ENCODE measurements at places on chromosomes 2 and 18.

- DNase-seq: no peak
Measured at GRCh38 chr2:233353769-233354499, at the start of gene DGKD. Gene DGKD (plus strand): TSS chr2:233354494. CDS start chr2:233354519, 25 bp downstream.

DNA sequence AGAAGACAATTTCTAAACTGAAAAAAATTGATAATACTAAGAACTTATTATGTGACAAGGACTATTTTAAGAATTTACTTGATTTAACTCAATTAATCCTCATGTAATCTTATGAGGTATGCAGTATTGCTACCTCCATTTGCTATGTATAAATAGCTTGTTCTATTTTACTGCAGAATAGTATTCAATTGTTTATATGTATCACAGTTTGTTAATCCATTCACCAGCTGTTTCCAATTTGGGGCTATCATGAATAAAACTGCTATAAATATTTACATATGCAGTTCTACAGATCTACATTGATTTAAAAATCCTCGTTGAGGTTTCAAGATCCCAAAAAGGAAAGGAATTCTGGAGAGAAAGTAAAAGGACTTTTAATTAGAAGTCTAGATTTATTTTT is 54.8 kb upstream of the DOCK10 start:
- no peak for DNase-seq

DNA sequence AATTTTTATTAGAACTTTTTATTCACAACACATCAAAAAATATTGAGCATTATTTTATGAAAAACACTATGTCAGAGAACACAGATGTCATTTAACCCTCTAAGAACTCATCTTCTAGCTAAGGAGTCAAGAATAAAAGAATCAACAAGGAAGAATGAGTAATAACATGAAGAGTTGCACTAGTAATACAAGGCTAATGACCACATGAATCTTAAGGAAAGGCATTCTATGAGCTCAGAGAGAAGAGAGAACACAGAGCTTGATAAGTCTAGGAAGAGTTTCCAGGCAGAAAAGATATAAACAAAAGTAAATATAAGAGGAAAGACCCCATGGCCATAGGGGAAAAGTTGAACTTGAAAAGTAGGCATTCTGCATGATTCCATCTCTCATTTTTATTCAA is 166.5 kb downstream of the MAIP1 start:
- DNase-seq: peak; percentile 17

GRCh38 chr2:4219101-4219500 is 515.7 kb downstream of the DCDC2C start:
- DNase-seq: no peak

DNA sequence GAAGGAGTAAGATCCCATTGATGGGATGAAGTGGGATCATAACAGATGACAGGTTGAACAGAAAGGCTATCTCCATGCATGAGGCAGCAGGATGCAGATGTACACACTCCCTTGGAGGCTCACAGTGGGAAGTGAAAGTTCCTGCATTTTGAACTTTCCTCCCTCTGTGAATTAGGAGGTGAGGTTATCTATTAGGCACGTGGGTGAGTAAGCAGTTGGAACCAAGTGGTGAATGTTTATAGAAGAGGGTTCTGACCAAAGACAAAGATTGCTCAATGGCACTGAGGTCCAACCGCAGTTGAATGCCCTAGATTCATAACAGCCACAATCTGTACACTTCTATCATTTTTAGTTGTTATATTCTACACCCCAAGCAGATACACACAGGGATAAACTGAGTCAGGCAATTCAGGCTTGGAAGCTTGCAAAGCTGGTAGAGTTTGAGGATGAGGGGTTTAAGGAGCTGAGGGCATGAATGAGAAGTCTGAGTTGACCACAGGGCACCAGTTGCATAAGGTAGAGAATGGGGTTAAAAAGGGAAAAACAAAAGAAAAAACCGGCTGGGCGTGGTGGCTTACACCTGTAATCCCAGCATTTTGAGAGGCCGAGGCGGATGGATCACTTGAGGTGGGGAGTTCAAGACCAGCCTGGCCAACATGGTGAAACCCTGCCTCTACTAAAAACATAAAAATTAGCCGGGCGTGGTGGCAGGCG is 7.1 kb upstream of the KCMF1 start:
- no peak for DNase-seq

GRCh38 chr2:73205611-73206010 is 3.2 kb downstream of the NOTO start:
- DNase-seq: peak; percentile 23

DNA sequence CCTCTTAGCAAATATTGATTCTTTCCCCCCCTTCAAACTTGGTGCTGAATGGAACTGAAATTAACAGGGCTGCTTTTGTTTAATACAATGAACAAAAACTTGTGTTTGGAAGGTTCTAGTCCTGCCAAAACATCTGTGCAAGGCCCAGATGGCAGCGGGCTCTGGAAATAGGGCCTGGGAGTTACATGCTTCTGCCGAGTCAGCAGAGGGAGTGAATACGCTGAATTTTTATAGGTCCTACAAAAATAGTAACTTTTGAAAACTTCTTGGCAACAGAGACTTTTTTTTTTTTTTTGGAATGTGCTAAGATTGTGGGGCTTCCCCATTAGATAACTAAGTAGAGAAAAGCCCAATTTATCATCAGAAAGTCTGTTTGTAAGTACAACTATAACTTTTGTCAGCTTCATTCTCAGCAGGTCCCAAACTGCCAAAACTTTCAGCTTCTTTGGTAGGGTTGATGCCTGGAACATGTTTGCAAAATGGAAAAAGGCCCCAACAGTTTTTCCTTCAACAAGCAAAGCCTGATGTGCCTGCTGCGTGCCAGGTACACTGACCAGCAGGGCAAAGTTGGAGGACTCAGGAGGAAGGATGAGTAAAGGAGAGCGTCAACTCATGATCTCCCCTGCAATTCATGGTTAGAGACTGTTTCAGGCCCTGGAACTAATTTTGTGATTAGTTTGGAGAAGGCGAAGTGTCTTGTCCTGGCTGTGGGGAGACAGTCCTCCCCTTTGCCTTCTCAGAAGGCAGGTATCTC is 45.1 kb upstream of the HDAC4 start:
- no peak for DNase-seq

GRCh38 chr2:200302940-200303727 is 3.4 kb upstream of the SPATS2L start:
- DNase-seq: no peak

DNA sequence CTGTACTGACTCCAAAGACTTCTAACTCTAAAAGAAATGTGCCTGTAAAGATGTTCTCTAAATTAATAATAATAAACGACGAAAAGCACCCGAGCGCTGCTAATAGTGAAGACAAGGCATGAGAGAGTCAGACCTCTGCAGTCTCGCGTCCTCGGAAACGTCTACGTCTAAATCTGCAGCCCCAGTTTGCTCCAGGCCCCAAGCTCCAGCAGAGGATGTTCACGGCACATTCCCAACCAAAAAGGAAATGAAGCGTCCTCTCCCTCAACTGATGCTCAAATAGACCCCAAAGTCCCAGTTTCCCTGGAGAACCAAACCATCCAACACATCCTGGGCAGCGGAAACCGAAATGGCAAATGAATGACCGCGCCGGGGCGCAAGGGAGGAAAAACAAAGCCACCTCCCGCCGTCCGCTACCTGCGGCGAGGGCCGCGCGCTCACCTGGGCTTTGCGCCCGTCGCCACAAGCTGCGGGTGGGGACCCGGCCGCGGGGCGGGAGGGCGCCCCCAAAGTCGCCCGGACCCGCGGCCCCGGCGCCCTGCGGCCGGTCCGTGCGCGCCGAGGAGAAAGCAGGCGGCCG is 47.1 kb upstream of the CCDC150 start:
- DNase-seq: no peak

GRCh38 chr2:23519334-23519651 is 134.3 kb downstream of the KLHL29 start:
- DNase-seq: no peak

DNA sequence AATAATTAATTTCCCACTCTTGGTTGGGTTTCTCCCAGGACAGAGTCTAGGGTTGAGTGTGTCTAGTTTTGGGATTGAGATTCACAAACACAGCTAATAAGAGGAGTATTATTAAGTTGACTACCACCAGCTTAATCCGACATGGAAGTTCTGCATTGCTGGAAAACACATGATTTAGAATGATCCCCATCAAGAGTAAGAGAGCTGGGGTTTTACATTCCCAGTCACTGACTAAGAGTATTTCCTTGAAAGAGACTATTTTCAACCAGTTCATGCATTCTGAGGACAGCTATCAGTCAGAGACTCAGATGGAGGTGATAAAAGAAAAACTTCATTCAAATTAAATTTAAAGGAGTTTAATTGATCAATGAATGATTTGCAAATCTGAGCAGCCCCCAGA is 334.6 kb upstream of the LRATD1 start:
- no peak for DNase-seq

- no peak for DNase-seq
Measured at GRCh38 chr2:9235147-9236044, 28.8 kb downstream of the ASAP2 start.

GRCh38 chr2:166591226-166591625 is 97.2 kb upstream of the SCN7A start:
- no peak for DNase-seq

DNA sequence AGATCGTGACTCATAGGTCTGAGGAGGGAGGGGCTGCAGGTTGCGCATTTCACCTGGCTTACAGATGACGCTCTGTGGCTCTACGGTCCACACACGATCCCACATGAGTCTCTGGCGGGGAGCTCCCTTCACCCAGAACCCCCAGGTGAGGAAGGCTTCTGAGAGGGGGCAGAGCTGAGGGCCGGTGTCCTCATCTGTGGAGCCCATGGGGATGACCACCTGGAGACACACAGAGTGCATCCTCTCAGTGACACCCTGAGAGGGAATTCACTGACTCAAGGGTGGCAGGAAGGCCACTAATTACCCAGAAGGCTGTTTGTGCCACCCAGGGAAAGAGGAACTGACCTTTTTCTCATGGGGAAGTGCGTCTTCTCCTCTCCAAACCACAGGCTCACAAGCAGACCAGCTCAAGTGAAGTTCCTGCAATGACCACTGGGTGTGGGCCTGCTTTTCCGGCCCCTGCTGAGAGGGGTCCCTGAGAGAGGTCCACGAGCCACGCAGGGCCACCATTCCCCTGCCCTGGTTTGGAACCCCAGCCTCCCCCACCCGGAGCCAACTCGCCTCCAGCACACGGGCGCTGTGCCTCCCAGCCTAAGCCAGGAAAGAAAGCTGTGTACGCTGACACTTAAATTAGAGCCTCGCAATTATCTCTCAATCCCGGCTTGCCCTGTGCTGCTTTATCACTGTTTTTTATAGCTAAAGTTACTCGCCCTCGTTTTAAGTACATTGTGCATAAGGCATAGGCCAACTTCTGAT is 114.1 kb downstream of the BCL11A start:
- DNase-seq: no peak

- no peak for DNase-seq
Measured at GRCh38 chr2:150427298-150427697, 60.2 kb downstream of the RND3 start.

GRCh38 chr2:8149007-8149405 is 532.9 kb upstream of the ID2 start:
- no peak for DNase-seq

- DNase-seq: no peak
Measured at GRCh38 chr2:191218292-191218898, 26.8 kb upstream of the MYO1B start.

GRCh38 chr2:113236367-113237159 is 42.2 kb downstream of the PAX8 start:
- no peak for DNase-seq

DNA sequence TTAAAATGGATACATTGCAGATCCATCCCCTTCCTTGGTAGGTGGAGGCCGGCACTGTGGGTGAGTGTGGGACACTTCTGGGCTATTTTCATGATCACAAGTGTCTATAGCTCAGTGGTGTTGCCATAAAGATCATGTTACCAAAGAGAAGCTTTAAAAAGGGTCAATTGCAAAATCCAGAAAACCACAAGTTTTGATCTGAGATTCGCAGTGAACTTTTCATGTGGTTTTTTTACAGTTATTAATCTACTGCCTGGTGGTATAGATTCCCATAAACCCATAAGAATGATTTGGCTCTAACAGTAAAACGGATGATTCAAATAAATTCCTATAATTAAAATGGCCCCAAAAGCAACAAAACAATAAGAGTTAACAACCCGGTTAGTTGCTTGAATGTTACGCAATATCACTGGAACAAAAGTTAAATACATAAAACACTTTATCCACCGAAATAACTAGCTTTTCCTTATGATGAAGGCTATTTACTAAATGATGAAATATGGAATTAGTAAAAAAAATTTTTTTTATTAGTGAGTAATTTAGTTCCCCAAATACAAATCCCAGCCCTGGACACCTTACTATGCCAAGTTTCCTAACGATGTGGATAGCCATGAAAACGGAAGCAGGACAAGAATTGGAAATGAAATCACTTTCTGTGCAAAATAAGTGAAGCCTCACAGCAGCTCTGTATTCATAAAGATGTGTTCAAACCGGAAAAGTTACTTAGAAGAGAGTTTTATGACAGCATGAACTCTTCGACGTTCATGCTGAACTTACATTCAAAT is 95.6 kb upstream of the THOC1 start:
- peak; percentile 74 for DNase-seq

DNA sequence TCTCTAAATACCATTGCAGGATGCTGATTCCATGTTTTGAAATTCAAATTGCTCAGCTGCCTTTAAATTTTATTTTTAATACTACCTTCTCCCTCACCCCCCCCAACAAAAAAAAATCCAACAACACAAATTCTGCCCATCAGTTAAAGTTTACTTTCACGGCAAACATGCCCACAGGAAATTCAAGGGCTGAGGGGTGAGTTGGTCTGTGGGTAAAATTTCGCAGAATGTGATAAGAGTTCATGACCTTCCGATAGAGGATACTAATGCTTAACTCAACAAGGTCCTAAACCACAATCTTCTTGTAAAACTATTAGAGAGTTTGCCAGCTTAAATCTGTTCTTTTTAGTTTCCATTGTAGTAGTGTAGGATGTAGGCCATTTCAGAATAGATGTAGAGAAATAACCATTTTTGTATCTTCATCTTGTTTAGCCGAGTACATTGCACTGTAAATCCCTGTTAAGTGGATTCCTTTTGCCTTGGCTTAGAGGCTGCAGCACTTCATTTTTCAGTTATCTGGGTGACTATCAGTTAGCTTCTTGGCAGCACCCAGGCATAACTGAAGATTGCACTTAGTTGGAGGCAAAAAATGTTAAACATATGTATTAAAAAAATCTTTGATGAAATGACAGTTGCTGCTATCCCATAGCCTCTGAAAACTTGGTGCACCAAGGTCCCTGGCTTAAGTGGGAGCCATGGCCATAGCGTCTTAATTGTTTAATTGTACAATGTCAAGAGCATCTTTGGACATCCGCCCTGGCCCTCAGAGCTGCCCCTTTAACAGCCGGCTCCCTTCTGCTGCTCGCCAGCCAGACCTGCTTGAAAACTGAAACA is 232.3 kb downstream of the HAUS1 start:
- no peak for DNase-seq

GRCh38 chr2:943821-944220 is 6.8 kb upstream of the SNTG2 start:
- DNase-seq: no peak

GRCh38 chr2:174339561-174340399 is 5.0 kb downstream of the SP9 start:
- no peak for DNase-seq

DNA sequence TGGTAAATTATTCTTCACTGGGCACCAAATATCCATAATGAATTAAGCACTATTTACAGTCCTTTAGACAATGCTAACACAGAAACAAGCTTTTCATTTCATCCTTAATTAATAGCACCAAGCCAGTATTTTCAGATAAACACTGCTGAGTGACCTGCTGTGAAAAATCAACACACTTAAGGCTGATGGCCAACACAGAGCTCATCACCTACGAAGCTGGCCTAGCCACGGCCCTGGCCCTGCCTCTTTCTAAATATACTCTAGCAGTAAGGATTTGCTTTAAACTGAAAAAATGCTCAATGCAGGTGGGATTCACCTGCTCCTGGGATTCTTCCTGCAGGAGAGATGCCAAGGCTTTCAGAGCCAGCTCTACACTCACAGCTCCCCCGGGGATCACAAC is 18.4 kb downstream of the CYB5A start:
- DNase-seq: no peak
